Stimulated activated CD4-positive, alpha-beta T cell treated with anti-CD3 and anti-CD28 coated beads, Interleukin-4, amount 100 ng/mL, for 24 hours (primary cell): ENCODE measurements at places on chromosomes 5 and 9.

DNA sequence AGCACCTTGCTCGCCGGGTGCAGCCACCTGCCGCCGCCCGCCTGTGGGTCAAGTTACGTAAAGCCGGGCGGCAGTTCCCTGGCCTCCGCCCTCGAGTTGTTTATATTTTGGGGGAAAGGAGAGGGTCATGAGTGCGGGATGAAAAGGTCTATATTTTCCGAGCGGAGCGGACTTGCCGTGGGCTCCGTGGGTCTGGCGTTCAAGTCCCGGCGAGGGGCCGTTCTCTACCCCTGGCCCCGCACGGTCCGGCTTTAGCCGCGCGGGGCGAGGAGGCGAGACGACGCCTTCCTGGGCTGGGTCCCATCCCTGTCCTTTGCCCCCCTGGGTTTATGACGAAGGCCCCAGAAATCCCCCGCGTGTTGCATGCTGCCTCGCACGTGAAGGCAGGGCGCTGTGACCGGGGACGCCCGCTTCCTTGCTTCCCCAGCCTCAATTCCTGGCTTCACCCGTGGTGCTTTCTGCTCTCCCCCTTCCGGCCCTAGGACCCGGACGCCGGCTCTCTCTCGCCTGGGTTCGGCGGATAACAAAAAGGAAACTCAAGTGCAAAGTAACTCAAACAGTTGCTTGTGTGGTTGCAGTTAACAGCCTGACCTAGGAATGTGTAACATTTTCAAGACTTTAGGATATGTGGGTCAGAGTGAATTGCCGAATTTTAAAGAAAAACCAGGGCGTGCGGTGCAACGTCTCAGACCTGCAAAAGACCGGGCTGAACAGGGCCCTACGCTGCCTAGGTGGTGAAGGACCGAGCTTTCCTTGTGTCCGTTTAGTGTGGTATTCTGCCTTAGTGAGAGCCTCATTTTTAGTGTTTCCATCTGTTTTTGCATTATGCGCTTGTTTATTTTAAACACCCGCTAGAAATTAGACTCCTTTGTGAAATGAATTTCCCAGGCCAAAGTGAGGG lies 810 bp downstream of the VPS13A start:
- peak; percentile 52 for DNase-seq

DNA sequence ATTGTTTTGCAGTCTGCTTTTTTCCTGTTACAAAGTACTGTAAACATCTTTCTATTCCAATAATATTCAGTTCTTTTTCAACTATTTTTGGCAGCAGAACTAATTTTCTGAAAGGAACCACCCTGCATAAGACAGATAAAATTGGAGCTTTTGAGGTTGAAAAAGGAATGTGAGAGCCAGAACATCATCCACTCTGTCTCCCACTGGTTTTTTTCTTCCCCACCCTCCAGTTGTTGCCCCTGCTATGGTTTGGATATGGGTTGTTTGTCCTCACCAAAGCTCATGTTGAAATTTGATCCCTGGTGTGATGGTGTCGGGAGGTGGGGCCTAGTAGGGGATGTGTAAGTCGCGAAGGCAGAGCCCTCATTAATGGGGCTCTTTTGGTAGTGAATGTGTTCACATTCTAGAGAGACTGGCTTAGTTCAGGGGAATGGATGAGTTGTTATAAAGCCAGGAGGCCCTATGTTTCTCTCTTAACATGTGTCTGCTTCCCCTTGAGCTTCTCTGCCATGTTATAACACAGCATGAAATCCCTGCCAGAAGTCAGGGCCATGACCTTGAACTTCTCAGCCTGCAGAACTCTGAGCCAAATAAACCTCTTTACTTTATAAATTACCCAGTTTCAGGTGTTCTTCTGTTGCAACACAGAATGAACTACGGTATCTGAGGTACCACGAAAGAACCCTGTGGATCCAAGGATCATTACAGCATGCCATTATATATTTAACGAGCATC lies 34.8 kb upstream of the MAST4 start:
- no peak for DNase-seq

GRCh38 chr9:113879911-113880310 lies 3.8 kb downstream of the ZNF618 start:
- DNase-seq = no peak

DNA sequence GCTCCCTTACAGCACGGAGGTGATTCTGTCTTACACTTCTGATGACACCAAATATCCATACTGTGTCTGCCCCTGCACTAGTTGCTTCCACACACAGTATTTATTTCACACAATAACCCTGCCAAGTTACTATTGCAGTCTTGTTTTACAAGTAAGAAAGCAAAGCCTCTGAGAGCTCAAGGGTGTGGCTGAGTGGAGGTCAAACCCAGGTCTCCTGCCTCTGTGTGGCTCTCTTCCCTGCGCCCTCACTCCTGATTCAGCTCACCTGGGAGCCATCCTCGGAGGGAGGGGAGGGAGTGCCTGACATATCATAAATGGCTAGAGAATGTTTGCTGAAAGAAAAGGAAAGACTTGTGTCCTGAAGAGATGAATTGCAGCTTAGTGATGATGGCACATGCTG lies 41.0 kb downstream of the MVB12B start:
- no peak for DNase-seq

DNA sequence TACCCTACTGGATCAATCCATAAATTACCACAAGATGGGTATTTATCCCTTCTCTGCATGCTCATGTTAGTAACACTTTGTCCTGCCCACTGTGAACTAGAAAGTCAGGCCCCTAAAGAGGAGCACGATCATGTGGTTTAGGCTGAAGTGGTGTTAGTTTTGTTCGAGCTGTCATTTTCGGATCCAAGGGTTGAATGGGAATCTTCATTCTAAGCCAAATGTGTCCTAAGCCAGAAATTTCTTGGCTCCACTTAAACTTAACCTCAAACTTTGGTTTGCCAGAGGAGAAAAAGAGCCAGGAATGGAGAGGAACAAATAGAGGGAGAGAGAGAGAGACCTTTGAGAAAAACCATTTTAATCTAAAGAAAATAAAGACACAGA lies 837.7 kb upstream of the ZNF608 start:
- DNase-seq = no peak

DNA sequence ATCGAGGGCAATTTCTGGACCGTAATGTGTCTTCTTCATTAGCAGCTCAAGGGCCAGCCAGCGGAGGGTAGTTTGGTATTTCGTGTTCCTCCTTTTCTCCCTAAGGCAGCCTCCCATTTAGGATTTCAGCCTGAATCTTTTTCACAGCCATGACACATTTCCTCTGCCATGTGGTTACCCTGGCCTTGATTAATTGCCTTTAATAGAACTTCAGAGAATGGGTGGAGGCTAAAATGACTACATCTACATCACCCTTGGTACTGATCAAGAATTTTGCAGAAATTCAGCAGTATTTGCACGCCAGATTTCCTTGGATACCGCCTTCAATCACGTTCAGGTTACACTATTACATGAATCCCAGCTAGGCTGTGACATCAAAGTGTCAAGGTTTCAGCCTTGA lies 58.0 kb downstream of the ADAMTS16 start:
- no peak for DNase-seq

- DNase-seq = no peak
Observed at GRCh38 chr9:136804509-136805206, 3.1 kb upstream of the RABL6 start.

DNA sequence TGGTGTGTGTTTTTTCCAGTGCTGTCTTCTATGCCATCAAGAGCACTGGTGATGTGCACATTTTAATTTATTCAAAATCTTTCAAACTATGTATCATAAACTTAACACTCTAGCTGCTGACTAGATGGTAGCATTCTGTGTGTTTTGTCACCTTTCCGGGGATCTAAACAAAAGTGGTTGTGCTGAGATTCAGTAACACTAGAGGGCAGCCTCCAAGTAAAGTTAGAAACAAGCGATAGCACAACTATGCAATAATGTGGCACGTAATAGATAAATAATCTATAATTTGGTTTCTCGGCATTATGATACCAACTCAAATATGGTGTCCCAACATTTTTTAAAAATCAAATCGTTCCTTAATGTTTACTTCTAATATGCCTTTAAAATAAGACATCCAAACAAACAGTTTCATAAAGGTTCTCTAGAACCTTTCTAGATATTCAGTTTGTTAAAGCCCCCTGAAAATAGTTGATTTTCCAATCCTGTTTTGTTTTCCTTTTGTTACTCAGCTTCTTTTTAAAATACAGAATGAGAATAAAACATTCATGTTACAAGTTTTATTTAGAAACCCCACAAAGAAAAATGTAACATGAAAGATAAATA lies 16.9 kb downstream of the SEMA6A start:
- no peak for DNase-seq

- no peak for DNase-seq
Observed at GRCh38 chr5:93236807-93237421, 344.1 kb downstream of the NR2F1-AS1 start.

DNA sequence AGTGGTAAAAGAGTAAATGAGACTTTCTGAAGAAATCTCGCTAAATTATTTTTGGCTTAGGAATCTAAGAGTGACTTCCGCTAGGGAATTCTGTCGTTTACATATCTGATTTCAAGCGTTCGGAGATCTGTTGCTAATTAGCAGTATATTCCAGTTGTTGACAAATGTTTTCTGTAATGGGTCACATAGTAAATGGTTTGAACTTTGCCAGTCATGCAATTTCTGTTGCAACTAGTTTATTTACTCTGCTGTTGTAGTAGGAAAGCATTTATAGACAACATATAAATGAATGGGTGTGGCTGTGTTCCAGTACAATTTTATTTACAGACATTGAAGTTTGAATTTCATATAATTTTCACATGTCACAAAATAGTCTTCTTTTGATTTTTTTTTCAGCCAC lies 57.4 kb upstream of the JAK2 start:
- DNase-seq = no peak

- DNase-seq = no peak
Observed at GRCh38 chr9:135910757-135911156, 3.4 kb upstream of the CAMSAP1 start.

DNA sequence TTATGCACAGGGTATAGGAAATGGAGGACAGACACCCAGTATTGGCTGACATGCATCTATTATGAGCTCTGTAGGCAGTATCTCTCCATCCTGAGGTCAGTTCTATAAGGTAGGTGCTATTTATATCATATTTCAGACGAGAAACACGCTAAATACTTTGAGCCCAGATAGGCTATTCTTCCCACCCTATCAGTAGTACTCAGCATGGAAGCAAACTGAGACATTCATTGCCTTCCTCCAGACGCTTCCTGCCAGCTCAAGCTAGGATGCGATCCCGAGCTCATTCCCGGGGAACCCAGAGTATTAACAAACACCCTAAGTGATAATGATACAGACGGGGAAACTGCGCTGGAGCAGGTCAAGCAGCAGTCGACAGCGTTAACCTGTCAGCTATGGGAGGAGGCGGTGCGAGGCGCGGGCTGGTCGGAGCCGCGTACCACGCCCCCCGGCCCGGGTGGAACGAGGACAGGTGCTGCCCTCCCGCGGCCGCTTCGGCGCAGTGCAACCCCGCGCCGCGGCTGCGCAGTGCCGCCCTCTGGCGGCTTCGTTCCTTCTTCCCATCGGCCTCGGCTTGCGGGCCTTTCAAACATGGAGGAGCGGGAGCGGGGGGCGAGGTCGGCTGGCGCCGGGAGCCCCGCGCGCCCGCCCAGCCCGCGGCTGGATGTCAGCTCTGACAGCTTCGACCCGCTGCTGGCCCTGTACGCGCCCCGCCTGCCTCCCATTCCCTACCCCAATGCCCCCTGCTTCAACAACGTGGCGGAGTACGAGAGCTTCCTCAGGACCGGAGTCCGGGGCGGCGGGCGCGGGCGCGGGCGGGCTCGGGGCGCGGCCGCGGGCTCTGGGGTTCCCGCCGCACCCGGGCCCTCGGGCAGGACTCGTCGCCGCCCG lies at the start of gene LSM11:
Gene LSM11 (plus strand): TSS at position 550 of the 888 bp plus-strand sequence. CDS start 39 bp downstream, at position 589.
- DNase-seq = peak; percentile 90

- no peak for DNase-seq
Observed at GRCh38 chr9:77879437-77879943, 152.1 kb downstream of the GNAQ start.

- no peak for DNase-seq
Observed at GRCh38 chr9:10729213-10729612, 116.4 kb upstream of the PTPRD start.

- peak; percentile 63 for DNase-seq
Observed at GRCh38 chr5:173917788-173918786, 29.9 kb downstream of the CPEB4 start.

DNA sequence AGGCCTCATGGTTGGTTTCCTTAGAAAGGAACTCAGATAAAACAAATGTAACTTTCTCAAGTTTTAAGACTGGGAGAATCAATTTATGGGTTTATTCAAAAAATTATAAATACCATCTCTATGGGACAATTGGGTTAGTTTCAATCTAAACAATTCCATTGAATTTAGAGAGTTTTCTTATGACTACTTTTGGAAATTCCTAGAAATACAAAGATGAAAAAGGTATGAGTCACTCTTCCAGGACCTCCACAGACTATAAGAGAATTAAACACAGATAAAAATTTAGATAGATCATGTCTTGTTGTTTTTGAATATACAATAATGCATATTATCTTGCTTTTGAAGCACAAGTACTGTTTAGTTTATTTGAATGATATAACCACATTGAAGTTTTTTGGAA lies 188.7 kb downstream of the CHSY3 start:
- DNase-seq = no peak

DNA sequence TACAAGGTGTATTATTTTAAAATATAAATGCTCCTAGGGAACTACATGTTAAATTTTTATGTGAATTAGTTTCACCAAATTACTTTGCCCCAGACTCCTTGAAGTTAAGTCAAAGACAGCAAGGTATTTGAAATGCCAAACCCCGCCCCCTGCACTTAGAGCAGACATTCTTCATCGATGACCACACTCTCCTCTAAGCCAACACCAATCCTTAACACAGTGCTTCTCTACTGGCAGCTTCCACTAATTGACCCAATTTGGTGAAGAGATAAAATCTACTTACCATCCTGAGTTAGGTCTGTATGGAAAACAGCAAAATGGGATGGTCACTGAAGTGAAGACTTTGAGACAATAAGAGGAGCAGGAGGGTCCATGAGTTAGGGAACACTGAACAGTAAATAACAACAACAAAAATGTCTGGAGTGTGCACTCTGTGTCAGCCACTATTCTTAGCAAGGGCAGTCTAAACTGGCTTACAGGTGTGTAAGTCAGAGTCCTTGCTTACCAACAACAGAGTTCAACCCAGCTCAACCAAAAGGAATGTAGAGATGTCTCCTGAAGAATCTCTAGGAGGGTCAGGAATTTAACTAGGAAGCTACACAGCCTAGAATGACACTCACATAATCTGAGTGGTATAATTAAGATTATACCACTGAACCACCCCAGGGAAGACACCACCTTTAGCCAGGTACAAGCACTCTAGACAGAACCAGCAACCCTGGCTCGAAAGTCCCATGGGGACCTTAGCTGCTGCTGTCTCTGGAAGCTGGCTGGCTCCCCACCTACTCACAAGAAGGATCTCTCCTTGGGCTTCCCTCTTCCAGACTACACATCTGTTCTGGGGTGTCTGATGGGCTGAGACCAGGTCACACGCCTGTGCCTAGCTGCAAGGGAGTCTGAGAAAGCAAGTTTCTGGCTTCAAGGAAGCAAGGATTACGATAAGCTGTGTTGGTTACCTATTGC lies 8.8 kb upstream of the UBE2QL1 start:
- no peak for DNase-seq
